Activated T-helper 1 cell treated with anti-CD3 and anti-CD28 coated beads, Interleukin-12 subunit alpha, Interleukin-12 subunit beta, Interleukin-2, Interleukin-4 antibody, amounts not matched to agents 30 ng/mL and 10 ng/mL and 1 ng/mL, durations not matched to agents 14 hours and 24 hours and 36 hours (primary cell): ENCODE measurements at places on chromosomes 12 and 14.

GRCh38 chr12:79191391-79191790, 326.8 kb downstream of the SYT1 start:
- DNase-seq, result no peak

- DNase-seq, result no peak
Observed at GRCh38 chr12:120399531-120399930, 30.6 kb upstream of the MSI1 start.

GRCh38 chr14:79643132-79643531, 568.2 kb downstream of the DIO2 start:
- DNase-seq, result no peak

DNA sequence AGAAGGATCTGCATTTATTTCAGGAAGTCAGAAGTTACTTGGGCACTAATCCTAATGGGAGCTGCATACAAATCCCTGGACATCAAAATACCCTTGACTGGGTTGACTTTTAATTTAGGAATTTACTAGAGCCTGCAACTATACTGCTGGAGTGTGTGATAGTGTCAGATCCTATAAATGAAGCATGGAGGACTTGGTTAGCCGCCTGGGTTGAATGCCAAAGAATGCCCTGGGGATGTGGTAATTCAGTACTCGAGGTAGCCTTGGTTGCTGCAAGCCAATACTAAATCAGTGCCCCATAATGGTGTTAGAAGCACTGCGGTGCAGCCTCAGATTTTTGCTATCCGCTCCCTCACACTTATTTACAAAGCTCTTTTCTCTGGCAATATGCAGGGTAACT, 184.9 kb downstream of the CAPZA3 start:
- no peak for DNase-seq

DNA sequence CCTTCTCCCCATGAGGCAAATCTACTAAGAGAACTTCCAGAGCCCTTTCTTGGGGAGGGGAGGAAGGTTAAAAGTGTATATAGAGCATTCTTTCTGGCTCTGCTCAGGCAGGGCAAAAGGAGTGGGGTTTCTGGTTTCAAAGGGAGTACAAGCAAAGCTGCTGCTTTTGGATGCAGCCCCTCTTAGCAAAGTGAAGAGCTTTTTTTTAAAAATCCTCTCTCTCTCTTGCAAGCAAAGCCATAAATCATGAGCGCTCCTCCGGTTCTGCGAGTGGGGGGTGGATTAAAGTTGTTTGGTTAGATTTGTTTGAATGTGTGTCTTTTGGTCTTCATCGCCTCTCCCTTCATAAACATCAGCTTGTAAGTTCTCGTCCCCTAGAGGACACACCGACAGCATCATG, 546.6 kb upstream of the TBX3 start:
- DNase-seq, result no peak

GRCh38 chr12:124028555-124028925, 55.5 kb downstream of the ZNF664 start:
- no peak for DNase-seq

GRCh38 chr12:124586756-124587155, 19.3 kb upstream of the NCOR2 start:
- no peak for DNase-seq

DNA sequence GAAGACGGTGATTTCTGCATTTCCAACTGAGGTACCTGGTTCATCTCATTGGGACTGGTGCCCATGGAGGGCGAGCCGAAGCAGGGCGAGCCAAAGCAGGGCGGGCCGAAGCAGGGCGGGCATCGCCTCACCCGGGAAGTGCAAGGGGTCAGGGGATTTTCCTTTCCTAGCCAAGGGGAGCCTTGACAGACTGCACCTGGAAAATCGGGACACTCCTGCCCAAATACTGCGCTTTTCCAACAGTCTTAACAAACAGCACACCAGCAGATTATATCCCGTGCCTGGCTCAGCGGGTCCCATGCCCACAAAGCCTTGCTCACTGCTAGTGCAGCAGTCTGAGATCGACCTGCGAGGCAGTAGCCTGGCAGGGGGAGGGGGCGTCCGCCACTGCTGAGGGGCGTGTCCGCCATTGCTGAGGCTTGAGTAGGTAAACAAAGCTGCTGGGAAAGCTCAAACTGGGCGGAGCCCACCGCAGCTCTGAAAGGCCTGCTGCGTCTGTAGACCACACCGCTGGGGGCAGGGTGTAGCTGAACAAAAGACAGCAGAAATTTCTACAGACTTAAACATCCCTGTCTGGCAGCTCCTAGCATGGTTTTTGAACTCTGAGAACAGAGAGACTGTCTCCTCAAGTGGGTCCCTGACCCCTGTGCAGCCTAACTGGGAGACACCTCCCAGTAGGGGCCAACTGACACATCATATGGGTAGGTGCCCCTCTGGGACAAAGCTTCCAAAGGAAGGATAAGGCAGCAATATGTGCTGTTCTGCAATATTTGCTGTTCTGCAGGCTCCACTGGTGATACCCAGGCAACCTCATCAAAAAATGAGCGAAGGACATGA, 77.2 kb downstream of the BAZ1A start:
- DNase-seq, result no peak

DNA sequence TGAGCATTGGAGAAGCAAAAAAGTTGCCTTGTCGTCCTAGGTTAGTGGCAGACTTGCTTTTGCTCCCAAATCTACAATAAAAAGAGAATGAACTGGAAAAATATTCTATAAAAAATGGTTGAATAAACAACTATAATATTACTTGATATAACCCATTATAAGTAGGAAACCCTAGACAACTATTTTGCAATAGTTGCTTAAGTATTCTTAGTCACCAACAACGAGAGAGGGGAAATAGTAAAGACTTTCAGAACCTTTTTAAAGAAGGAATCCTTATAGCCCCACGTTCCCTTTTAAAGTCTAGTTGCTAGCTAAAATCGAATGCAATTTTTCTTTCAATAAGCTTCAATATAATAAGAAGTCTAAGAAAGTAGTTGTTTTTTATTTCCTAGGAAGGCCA, 17.5 kb downstream of the AQP6 start:
- no peak for DNase-seq

DNA sequence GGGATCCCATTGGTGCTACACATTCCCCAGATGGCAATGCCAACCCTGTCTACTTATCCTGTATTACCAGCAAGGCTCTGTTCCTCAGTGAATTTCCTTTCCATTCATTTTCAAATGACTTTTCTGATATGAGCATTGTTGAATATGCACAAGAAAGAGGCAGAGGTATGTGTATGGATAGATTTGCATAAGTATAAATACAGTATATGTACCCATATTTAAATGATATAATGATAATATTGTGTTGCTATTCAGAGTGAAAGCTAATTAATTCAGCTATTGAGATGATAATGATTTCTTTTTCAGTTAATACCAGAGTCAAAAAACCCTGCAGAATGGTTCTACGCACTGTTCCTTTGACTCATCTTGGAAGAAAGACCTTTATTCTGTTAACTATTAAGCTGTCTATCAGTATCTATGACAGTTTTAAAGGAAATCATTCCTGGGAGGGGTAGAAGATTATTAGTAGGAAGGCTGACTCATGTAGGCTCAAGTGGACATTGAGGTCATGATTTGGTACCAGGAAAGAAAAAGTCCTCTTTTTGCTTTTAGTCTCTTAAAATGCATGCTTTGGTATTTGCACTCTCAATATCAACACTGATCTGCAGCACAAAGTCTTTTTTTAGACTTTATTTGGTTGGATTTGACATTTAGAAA, 44.9 kb upstream of the GAS2L3 start:
- DNase-seq, result no peak

- DNase-seq, result no peak
Observed at GRCh38 chr12:38744041-38744440, 161.3 kb downstream of the CPNE8 start.

GRCh38 chr12:88750867-88751543, 170.7 kb upstream of the KITLG start:
- DNase-seq, result no peak

GRCh38 chr12:94418517-94418916, 41.1 kb downstream of the CEP83 start:
- no peak for DNase-seq

GRCh38 chr14:88299865-88300530, 23.1 kb downstream of the KCNK10 start:
- no peak for DNase-seq

- DNase-seq, result no peak
Observed at GRCh38 chr14:84442521-84442920, 1087.4 kb upstream of the FLRT2 start.

DNA sequence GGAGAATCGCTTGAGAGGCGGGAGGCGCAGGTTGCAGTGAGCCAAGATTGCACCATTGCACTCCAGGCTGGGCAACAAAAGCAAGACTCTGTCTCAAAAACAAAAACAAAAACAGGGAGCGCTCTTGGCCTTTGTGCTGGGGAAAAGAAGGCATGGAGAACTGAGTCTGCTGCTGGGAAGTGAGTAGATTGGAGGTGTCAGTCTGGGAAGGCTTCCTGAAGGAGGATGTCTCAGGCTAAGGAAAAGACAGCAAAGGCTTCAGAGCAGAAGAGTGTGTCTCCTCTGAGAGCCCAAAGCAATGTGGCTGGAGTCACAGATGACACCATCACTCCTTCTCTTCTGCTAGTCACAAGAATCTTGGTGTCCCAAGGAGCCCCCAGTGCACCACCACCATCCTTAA, 21.0 kb upstream of the KRT18 start:
- no peak for DNase-seq

DNA sequence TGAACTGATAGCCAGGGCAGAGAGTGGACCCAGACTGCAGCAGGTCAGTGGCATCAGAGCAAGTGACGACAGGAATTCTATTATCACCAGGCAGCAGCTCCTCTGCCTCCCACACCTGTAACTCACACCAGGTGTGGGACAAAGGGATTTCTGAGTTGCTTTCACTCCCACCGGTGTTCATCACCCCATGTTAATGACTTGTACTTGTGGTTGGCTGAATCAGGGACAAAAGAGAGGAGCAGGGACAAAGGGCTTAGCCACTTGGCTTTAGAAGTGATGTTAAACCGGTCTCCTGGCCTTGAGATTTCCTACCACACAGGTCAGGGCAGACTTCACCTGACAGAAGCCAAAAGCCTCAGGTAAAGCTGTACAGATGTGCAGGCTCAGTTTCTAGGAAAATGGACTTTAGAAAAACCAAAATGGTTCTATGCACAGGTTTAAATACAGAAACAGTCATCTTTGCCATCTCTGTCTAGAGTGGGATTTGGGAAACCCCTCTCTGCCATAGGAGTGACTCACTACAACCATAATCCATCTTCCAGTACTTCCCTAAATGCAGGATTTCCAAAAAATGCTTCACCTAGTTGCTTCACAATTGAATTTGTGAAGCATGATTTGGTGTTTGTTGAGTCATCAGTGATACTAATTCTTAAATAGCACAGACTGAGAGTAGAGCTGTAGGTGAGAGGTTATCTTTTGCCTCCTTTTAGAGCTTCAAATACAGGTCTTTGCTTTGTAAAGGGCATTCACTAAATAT, 158.5 kb downstream of the PRKCH start:
- DNase-seq, result no peak

GRCh38 chr14:85057221-85057620, 472.7 kb upstream of the FLRT2 start:
- DNase-seq, result no peak

GRCh38 chr12:101855364-101855884, 22.0 kb upstream of the DRAM1 start:
- DNase-seq, result no peak

DNA sequence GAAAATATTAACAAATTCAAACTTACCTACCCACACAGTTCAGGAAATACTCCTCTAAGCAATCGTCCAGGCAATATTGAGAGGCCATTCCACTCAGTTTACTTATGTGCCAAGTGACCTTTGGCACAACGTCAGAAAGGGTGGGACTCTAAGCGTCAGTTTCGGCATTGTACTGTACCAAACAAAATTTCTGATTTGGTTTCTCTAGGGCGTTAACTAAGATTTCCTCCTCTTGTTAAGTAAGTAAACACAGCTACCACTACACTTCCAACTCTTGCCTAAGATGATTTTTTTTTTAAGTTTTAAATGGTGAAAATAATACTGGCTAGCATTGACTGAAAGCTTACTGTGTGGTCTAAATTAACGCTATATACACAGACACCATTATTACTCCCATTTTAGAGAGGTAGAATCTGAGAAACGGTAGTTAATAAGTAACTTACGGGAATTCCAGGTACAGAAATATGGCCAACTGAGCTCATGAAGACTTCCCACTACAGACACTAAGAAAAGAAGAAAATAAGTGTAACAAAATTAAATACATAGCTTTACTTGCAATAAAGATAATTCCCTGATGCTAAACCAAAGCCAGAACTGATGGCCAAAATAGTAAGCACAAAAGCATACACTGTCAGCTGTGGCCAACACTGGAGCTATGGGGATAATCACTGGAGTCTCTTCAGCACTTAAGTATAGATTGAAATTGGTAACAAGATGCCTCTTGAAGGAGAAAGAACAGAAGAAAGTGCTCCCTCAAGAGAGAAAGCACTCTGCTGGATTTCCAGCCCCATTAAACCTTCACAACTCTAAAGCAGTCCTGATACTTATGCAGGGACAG, 76.1 kb downstream of the EPS8 start:
- DNase-seq, result no peak

GRCh38 chr12:32284561-32284960, 114.8 kb upstream of the FGD4 start:
- DNase-seq, result no peak

DNA sequence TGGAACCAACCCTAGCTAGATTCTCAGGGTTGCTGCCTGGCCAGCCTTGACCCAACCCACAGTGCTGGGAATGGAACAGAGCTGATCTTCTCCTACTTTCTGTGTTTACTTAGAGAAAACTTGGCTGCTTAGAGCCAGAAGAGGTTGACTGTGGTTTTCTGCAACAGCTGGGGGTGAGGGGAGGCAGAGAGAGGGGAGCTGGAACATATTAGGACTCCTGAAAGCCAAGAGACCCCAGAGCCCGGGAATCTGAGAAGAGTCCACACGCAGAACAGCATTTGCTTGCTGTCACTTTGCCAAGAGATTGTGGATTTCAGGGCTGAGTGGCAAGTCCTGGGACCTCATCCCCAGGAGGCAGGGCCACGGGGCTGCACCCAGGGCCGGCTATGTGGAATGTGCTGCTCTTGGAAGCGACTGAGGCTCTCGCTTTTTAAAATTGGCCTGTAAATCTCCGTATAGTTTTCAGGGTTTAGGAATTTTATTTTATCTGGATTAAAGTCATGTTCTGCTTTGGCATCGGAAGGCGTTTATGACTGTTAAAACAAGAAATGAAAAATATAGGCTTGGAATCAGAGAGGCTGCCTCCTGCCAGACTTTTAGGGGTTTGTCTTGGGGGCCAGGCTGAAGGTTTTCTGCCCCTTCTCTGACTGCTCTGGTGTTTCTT, 22.3 kb upstream of the MED13L start:
- no peak for DNase-seq

DNA sequence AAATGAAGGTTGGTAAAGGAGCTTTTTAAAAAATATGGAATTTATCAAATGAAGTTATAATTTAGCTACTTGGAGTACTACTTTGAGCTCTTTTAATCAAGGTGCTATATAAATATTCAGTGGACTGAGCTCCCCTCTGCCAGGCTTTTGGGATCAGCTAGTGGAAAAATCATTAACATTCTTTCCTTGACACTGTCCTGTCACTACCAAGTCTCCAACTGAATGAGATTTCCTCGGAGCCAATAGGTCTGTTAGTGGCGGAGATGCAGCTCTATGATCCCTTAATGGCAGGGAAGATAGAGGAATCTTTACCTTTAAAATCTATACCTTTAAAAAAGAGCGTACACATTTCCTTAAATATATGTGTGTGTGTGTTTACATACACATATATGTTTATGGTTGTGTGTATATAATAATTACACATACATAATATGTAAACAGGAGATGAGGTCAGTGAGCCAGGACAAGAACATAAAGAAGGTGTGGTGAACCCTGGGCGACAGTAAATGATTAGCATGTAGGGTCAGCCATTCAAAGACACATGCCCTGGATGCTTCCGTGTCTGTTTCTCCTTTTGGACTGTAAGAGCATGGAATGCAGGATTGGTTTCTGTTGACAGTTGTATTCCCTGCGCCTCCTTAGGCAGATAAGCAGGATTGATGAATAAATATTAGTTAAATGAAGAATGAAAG, 47.7 kb upstream of the ATP2A2 start:
- DNase-seq, result no peak
